ENCODE measurements at places on chromosomes 16 and 17. TPM values are rescaled to one million over a fixed set of nuclear protein-coding genes. Genes with fewer than 3 reads are reported as not detected.

Gene PLLP
- total RNA-seq: 1.4 TPM

Gene CACNG5
- total RNA-seq: not detected

Gene SLC13A2
- 0.15 TPM for total RNA-seq

Gene FAM20A
- total RNA-seq: not detected

Gene CCL5
- 1.2 TPM for total RNA-seq

Gene C17orf107
- total RNA-seq: 0.28 TPM

Gene KRT23
- 0.08 TPM for total RNA-seq

Gene CFAP119
- total RNA-seq: 8.4 TPM

Gene WDR81
- total RNA-seq: 33.1 TPM

Gene GHDC
- total RNA-seq: 21.3 TPM

Gene DNAH9
- total RNA-seq: not detected

Gene LLGL2
- total RNA-seq: 33.2 TPM

Gene UQCRC2
- 206 TPM for total RNA-seq

Gene SEPTIN12
- not detected for total RNA-seq

Gene ETV4
- 57.5 TPM for total RNA-seq

Gene KRTAP2-3
- not detected for total RNA-seq

Gene CDH16
- total RNA-seq: 4.4 TPM

Gene PERCC1
- total RNA-seq: not detected

Gene CDRT4
- total RNA-seq: 0.32 TPM

Gene SECTM1
- 2.5 TPM for total RNA-seq

Gene ACAP1
- 6.9 TPM for total RNA-seq

Gene ST6GALNAC1
- total RNA-seq: 0.49 TPM

Gene CCL8
- total RNA-seq: not detected

Gene NPIPA2
- 2.2 TPM for total RNA-seq

Gene TEPSIN
- total RNA-seq: 28.8 TPM

Gene SCNN1B
- 0.50 TPM for total RNA-seq

Gene CCL1
- not detected for total RNA-seq

Gene YBX2
- total RNA-seq: 0.56 TPM

Gene NOL11
- total RNA-seq: 72.6 TPM

Gene KRTAP2-1
- not detected for total RNA-seq

Gene GPR139
- total RNA-seq: not detected

Gene TMEM114
- total RNA-seq: not detected

Gene GCGR
- total RNA-seq: 0.51 TPM

Gene PRSS33
- not detected for total RNA-seq

Gene TLCD3A
- total RNA-seq: 60.6 TPM

Gene DDX28
- 17.7 TPM for total RNA-seq

Gene SHISA9
- total RNA-seq: 0.05 TPM

Gene SNX20
- not detected for total RNA-seq

Gene ZNF48
- total RNA-seq: 15.2 TPM

Gene SHISA6
- not detected for total RNA-seq

Gene TUFM
- 319 TPM for total RNA-seq

Gene TMEM88
- total RNA-seq: 0.33 TPM

Gene GAS2L2
- total RNA-seq: 0.06 TPM

Gene FBXO39
- total RNA-seq: not detected

Gene RSKR
- total RNA-seq: 3.2 TPM

Gene OR2C1
- total RNA-seq: not detected

Gene ITGB3
- total RNA-seq: 5.0 TPM

Gene ACSM5
- total RNA-seq: not detected

Gene FADS6
- not detected for total RNA-seq

Gene SPN
- total RNA-seq: not detected

Gene OR1A1
- not detected for total RNA-seq

Gene JUP
- 85.1 TPM for total RNA-seq

Gene GGT6
- total RNA-seq: not detected

Gene TBC1D3C
- total RNA-seq: not detected

Gene EIF3CL
- 74.6 TPM for total RNA-seq

Gene SPIRE2
- total RNA-seq: 4.9 TPM

Gene CPHXL2
- total RNA-seq: not detected

Gene CMTM2
- total RNA-seq: not detected

Data from A549 treated with Mapracorat at 1 μM for 4 hours (cell line).